ENCODE measurements at places on chromosomes 16 and 17.

DNA sequence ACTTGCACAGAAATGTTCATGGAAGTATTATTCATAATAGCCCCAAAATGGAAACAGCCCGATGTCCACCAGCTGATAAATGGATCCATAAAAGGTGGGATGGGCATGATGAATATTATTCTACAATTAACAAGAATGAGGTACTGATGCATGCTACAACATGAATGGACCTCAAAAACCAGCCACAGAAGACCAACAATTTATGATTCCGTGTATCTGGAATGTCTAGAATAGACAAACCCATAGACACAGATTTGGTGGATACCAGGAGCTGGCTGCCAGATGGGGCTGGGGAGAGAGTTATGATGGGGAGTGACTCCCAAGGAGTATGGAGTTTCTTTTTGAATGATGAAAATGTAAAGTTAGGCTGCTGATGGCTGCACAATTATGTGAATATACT is 10.8 kb upstream of the NAGLU start:
- no peak for DNase-seq

- no peak for DNase-seq
These were observed 54.3 kb upstream of the MED13 start for GRCh38 chr17:62119373-62119772.

DNA sequence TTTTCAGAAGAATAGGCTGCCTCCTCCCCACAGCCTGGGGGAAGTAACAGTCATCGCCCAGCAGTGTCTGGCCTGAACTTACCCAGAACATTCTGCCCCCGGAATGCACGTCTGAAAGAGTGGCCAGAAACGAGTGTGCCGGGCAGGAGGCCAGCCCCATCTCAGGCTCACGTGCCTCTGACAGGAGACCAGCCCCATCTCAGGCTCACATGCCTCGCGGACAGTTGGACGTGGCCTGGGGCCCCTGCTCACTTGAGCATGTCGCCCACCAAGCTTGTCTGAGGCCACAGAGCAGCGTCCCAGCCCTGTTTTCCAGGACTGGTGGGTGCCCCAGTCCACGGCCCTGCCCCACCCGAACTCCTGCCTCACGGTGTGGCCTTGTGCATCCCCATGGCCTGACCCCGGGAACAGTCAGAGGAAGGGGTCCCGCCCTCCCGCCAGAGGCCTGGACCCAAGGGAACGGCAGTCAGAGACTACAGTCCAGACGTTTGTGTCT is 16.3 kb upstream of the CDH15 start:
- no peak for DNase-seq

- no peak for DNase-seq
These were observed 5.2 kb upstream of the OR1F1 start for GRCh38 chr16:3182608-3183444.

- no peak for DNase-seq
These were observed 18.9 kb downstream of the DNAJA2 start for GRCh38 chr16:46954562-46954961.

- DNase-seq: no peak
These were observed 443.2 kb downstream of the XYLT1 start for GRCh38 chr16:17027488-17028129.

- DNase-seq: no peak
These were observed 7.3 kb upstream of the XYLT2 start for GRCh38 chr17:50338645-50339044.

DNA sequence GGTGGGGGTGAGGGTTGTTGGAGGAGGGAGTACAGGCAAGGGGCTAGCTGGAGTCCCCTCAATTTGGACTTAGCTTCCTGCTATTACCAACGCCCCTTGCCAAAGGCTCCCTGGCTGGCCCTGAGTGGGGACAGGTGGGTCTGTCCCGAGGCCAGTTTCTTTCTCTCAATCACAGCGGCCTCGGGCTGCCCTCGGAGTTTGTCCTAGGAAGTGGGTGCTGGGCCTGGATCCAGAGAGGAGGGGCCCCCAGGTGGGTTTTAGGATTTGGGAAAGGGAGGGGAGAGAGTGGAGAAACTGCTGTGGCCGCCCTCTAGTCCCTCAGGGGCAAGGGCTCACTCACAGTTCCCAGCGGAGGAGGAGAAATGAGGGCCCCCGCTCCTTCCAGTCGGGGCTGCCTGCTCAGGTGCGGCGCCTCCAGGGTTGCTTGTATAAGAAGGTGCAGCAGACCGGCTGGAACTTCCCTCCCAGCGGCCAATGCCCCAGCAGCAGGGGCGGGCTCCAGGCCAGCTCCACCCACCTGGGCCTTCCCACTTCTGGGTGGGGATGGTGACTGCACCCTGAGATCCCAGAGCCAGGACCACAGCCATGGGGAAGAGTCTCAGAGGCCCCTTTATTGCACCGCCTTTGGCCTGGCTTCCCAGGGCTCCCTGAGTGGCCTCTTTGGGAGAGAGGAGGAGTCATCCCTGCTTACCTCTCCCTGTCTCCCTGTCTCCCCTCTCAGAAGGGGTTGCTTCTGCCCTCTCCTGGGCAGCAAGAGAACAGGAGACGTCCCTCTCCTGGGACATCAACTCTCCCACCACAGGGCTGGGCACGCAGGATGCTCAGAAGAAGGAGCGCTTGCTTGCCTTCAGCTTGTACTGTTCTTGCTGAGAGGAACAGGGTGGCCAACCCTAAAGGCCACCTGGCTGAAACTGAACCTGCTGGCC is 112.0 kb upstream of the SMURF2 start:
- DNase-seq: no peak

GRCh38 chr16:17050468-17050867 is 420.3 kb downstream of the XYLT1 start:
- no peak for DNase-seq

- DNase-seq: no peak
These were observed 39.9 kb upstream of the INTS2 start for GRCh38 chr17:61967729-61968128.

DNA sequence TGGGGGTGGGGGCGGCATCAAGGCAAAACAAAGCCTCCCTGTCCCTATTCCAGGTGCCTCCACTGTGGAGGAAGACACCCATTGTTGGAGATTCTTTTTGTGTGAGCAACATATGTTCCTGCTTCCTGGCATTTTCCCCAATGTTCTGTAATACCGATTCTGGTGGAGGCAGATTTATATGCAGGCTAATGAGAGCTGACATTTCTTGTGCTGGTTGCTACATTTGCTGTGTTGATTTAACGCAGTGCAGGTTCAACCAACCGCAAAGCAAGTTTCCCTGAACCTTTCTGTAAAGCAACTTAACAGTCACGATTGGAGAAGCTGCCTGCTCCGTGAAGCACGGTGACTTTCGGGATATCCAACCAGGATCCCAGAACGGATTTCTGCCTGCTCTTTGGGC is 260.5 kb downstream of the CBLN1 start:
- DNase-seq: no peak

DNA sequence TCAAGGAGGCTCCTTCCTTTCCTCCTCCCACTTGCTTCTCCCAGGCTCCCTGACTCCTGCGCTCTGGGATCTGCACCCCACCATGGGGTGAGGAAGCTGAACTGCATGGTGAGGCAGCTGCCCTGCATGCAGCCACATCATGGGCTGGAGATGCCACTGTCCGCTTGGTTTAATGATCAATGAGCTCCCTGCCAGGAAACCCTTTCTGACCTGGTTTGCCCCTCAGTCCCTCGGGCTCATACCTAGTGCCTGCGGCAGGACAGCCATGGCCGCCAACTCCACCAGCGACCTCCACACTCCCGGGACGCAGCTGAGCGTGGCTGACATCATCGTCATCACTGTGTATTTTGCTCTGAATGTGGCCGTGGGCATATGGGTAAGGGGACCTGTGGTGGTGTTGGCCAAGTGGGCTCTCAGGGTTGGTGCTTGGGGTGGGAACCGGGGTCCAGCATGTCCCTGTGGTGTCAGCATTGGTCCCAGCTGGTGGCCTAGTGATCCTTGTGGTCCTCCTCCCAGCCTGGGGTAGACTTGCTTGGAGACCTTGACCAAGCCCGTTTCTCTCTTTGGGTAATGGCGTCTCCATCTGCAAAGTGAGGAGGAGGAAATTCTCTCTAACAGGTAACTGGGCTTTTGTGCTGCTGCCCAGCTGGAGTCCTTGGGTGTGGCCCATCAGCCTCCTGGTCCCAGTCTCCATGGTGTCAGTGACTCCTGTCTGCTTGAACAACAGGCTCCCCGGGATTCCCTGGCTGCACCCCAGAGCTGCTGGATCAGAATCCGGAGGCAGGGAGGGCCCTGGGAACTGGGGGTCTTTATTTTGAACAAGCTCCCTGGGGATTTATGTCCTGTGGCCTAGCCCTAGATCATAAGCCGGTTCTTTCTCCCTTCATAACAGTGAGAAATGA is at the start of gene SLC5A10:
Gene SLC5A10 (plus strand): TSS at position 225 of the 902 bp plus-strand sequence. CDS start 41 bp downstream, at position 266.
- DNase-seq: no peak

GRCh38 chr17:9820448-9820847 is 1.4 kb downstream of the GSG1L2 start:
- no peak for DNase-seq

- DNase-seq: no peak
These were observed 75.8 kb upstream of the TRAP1 start for GRCh38 chr16:3793161-3793576.

DNA sequence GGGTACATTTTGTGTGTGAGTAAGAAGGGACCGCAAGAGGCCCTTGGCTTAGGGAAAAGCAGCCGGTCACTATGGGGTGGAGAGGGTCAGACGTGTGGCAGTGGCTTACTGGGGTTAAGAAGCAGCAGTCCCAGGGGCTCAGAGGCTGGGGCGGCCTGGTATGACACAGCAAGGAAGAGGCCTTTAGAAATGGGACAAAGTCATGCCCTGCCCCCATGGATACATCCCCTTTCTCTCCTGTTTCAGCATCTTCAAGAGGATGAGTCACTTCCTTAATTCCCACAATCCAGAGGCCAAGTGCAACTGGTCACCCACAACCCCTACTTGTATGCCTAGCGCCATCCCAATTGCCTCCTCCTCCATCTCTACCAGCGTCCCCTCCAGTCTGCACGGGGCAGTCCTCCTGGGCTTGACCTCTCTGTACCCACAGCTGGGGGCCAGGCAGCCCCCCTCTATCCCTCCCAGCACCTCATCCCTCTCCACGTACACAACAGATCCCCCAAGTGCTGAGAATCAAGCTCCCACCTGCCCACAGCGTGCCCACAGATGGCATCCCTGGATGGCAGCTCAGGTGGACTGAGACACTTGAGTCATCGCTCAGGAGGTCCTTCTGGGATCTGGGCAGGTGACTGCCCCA is 6.9 kb upstream of the EFTUD2 start:
- DNase-seq: no peak

DNA sequence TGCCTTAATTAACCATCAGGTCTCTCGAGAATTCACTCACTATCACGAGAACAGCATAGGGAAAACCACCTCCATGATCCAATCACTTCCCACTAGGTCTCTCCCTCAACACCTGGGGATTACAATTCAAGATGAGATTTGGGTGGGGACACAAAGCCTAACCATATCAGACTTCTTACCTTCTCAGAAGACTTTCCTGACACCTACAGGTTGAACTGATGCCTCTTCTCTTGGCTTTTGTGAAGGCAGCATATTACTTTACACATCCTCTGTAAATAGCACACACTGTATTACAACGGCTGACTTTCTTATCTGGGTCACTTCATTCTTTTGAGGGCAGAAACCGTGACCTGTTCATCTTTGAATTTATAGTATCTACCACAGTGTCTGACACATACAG is 23.6 kb downstream of the BMERB1 start:
- no peak for DNase-seq

Measured in hematopoietic multipotent progenitor cell (in vitro differentiated cells).